ENCODE measurements at places on chromosomes 16 and 17. TPM values are rescaled to one million over a fixed set of nuclear protein-coding genes. Genes with fewer than 3 reads are reported as not detected.

GRCh38 chr16:63244631-63245030 is 1208.4 kb upstream of the CDH8 start:
- no peaks in the 10 kb centered on the region for H3K27me3 ChIP-seq
- H3K4me3 ChIP-seq, result no peak overlapping the region
- no peaks in the 10 kb centered on the region for H3K4me1 ChIP-seq
- DNase-seq, result no peak

Gene LGALS9
- total RNA-seq, result 159 TPM

DNA sequence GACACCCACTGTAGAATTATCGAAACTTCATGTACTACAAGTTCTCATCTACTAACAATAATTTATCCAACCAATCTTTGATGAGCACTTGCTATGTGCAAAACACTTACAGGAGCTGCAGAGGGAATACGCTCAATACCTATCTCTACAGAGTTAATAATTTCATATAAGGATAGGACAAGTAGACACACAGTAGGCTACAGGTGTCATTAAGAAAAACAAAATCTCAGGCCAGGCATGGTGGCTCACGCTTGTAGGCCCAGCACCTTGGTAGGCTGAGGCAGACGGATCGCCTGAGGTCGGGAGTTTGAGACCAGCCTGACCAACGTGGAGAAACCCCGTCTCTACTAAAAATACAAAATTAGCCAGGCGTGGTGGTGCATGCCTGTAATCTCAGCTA is 91.3 kb upstream of the PLEKHM1 start:
- peaks cover 34% of the 10 kb centered on the region for H3K4me1 ChIP-seq
- no peak for DNase-seq
- H3K36me3 ChIP-seq, result peaks cover 32% of the 10 kb centered on the region

- H3K27ac ChIP-seq, result peak overlapping the region; percentile 16
- H3K27me3 ChIP-seq, result no peaks in the 10 kb centered on the region
- DNase-seq, result no peak
Measured at GRCh38 chr17:17841601-17842025, 4.8 kb upstream of the SREBF1 start.

Gene METRN
- 12.4 TPM for total RNA-seq

DNA sequence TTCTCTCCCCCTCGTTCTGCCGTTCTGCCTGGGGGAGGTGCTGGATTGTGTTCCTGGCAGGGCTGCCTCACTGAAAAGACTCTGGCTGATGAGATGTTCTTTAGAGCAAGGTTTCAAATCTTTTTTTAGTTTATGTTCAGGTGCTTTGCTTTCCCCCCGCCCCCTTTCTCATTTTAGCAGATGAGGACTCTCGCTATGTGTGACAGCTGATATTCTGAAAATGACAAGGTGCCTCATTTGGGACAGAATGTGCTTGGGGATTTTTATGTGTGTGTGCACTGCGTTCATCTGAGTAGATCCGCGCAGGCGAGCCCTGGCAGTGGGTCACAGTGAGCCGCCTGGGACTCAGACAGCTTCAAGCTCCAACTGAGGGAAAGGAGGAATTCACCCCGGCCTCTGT is 205.9 kb downstream of the HS3ST4 start:
- H3K4me3 ChIP-seq, result no peak overlapping the region
- no peaks in the 10 kb centered on the region for H3K4me1 ChIP-seq

Gene HSD17B2
- total RNA-seq, result not detected

Gene TTLL6
- total RNA-seq, result not detected
